Jurkat, Clone E6-1 (cell line): ENCODE measurements at places on chromosomes 3 and 15.

DNA sequence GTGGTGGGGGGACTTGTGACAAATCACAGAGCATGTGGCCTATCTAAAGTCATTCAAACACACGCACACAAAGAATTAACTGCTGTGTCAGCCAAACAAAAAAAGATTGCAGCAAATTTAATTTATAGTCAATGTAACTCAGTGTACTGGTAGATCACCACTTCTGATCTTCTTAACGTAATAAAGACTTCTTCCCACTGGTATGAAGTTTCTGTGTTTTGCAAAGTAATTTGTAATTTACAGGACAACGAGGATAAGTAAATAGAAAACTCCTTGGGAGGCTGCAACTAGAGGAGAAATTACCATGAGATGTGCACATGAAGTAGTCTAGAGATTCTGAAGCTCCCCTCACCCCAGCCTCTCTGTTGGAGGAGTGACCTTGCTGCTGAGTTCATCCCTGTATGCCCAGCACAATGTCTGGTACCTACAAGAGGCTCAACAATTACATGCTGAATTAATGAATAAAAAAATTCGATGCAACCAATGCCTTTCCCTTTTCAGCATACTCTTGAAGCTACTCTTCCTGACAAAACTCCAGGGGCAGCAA lies 207.3 kb downstream of the ARRDC4 start:
- no peak for DNase-seq

DNA sequence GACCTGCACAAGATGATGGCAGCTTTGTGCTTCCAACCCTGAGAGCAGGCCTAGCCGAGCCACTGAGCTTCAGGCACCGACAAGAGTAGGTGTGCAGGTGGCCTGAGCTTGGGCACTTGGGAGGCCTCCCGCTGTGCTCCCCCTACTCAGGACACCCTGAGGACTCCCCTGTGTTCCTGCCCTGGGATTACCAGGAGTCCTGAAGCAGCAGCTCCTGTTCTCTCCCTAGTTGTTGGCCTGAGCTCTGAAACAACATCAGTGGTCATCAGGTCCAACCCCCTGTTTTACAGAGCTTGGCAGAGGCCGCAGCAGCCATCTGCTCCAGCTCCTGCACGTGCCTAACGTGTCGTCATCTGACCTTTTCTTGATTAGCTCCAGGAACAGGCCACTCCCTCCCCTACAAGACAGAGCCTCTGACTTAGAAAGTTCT lies 8.0 kb upstream of the MESP2 start:
- no peak for DNase-seq

DNA sequence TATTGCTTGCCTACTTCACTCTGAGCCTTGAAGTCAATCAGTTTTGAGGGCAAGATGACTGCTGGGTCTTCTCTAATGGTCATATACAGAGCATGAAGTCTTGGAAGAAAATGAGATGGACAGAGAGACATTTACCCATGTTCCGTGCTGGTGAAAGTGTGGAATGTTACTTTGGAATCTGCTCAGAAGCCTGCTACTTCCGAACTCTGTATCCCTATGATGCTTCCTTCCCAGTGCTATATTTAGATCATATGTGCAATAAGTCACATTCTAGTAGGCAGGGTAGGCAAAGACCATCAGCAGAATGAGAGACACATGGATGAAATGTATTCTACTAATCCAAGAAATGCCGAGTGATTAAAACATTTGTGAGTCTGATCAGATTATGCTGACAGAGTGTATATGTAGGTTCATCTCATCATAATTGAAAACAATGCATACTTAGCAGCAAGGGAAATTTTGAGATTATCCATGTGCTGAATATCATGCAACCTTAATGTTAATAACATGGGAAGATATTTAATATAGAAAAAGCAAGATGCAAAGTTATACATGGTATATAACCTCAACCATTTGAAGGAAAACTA lies 60.5 kb downstream of the RAB7A start:
- DNase-seq, result no peak

GRCh38 chr3:54138937-54139547 lies 16.7 kb downstream of the CACNA2D3 start:
- no peak for DNase-seq

GRCh38 chr3:177906126-177906511 lies 630.1 kb upstream of the KCNMB2 start:
- no peak for DNase-seq

DNA sequence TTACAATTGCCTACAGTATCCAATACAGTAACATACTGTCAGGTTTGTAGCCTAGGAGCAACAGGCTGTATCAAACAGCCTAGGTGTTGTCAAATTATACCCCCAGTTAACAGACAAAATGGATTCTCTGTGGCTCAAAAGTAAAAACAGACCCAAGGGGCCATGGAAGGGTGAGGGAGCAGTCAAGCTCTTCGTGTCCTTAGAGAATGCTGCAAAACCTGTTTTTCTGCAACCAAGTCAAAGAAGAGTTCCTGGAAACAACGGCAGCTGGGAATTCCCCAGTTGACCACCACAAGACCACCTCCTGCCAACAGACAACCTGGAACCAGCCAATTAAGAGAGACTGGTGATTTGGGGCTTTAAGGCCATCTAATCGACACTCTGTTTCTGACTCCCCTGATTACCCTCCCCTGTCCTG lies 11.1 kb upstream of the THUMPD3 start:
- DNase-seq, result no peak

GRCh38 chr3:23202921-23203707 lies at the start of gene UBE2E2:
UBE2E2 (plus strand) TSS chr3:23203327.
- DNase-seq, result peak; percentile 50

DNA sequence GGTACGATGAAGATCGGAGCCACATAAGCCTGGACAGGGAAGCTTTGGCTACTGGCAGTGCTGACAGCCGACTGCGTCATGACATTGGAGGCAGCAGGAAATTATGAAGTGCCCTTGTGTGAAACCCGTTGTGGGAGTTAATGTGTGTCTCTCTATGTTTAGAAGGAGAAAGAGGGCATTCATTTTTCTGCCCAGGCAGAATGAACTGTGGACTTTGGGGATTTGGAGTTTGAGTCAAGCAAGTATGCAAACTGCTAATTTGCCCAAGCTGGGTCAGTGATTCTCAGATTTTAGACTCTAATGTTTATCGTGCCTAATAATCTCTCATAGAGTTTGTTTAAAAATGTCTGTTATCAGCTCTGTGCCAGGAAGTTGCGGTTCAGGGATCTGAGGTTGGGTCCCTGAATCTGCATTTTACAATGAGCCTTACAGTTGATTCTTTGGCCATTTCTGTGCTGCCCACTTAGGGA lies 5.6 kb downstream of the CTXND1 start:
- no peak for DNase-seq

GRCh38 chr3:22907161-22907780 lies 295.9 kb upstream of the UBE2E2 start:
- DNase-seq, result no peak

GRCh38 chr3:11238880-11239279 lies 33.3 kb upstream of the ATG7 start:
- no peak for DNase-seq

DNA sequence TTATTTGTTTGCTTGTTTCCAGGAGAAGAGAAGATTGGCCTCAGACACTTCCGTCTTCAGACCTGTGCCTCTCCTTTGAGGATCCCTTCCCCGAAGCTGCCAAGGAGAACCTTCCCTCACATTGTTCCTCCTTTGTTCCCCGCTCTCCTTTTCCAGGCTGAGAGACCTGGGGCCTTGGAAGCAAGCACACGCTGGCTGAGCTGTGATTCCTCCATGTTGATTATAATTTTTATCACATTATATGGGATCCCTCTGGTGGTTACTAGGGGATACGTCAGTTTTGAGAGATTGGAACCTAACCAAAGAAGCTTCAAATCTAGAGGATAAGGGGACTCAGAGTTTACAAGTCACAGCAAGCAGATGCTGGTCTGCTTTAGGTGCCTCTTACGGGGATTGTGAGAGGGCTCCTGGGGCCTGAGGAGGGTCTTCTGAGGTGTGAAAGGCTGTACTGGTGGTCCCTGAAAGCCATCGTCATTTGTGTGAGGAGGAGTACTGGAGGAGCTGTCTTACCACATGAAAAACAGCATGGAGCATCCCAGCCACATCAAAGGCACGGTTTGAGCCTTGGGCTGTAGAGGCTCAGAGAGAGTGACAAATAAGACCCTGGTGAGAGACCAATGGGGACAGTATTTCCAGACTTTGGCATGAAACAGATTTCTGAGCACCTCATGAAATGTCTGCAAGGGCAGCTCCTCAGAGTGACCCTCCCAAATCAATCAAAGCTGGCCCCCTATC lies 760.1 kb upstream of the CFAP20DC start:
- DNase-seq, result peak; percentile 79

DNA sequence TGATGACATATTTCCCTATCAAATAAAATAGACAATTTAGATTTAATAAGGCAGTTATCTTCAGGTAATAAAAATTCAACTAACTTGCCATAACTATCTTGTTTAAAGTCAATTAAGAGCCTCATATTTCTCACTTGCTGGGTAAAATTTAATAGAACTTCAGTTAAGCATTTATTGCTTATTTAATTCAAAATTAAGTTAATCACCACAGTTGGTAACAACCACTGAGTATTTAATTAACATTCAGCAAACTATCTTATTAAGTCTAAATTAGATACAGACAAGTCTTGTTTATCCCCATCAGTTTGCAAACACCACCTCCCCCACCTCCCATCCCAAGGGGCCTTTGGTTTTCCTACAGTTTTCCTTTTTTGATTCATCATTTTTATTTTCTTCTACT lies 14.7 kb downstream of the LPP start:
- DNase-seq, result no peak

DNA sequence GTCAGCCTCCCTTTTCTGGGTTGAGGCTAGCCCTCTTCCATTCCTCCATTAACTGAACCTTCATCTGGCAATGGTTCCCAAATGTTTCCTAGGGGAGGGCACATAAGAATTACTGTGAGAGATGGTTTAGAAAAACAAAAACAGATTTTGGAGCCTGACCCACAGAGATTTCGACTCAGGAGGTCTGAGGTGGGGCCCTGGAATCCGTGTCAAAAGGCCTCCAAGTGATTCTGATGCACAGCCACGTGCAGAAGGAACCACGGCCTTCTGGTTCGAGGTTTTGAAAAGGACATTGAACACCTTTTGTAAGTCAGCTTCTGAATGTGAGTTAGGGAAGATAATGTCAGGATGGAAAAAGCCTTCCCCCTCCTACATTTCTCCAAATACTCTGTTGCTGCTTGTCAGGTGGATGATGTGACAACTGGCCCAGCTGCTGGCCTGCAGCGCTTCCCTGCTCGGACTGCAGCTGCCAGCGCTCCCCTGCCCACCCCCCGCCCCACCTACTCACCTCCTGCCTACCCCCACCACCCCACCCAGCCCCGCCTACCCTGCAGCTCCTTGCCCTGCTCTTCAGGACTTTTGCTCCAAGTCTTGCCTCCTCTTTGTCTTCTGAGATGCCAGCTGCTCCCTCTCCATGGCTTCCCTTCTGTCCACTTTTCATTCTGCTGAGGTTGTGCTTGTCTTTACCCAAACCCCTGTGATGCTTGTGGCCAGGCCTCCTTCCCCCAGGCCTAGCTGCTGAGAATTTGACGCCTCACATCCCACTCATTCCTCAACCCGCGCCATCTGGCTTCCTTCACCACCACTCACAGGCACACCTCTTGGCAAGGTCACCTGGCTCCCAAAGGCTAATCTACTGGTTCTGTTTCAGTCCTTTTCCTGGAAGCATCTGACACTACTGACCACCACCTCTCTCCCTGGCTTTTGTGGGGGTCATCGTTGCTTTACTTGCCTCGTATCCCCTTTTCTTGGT lies 6.6 kb downstream of the EHD4 start:
- DNase-seq, result no peak

DNA sequence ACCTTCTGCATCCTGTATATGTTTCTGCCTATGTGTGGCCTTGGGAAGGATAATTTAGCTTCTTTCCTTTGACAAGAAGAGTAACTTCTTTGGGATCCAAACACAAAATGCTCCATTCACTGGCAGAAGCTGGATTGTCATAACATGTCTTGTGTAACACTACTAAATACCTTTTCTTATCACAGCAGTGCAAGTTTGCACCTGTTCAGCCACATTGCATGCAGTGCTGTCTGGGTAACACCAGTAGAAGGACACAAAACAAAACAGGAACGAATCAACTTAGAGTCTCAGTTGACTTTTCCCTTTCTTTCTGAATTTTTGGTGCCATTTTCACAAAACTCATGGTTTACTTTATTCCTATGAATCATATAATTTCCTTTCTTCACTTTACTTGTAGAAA lies 43.6 kb upstream of the TNIK start:
- no peak for DNase-seq

DNA sequence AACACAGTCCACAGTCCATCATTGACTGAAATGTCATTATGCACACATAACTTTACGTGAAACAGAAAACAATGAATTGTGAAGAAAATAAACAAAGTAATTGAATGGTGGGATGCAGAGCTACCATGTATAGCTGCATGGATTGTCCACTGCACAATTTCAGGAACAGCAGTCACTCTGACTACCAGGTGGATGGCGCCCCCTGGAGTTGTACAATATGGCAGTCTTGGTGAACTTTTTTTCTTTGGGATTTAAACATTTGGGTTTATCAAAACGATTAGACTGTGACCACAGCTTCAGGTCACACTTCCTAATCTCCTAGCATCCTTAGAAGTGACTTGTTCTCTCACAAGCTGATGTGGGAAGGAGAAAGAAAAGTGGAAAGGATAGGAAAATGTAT lies 48.9 kb upstream of the TCF12 start:
- peak; percentile 67 for DNase-seq

DNA sequence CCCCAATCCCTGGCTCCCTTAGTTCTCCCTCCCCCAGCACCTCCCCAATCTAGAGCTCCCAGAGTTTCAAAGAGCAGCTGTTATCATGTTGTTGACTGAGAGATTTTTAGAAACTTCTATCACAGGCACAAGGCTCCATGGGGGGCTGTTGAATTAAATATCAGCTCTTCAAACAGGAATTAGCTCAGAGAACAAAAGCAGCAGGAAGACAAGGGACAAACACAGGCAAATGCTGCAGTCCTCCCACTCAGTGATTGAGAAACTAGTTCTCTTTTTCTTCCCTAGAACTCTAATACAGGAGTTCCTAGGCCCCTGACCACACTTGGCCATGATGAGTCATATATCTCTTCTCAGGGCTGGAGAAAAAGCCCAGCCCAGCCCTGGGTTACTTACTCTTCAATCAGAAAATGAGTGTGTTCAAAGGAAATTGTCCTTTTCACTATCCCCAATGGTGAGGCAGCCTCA lies 262.1 kb downstream of the IGSF11 start:
- no peak for DNase-seq

- DNase-seq, result no peak
Observed at GRCh38 chr3:120495809-120496208, 45.0 kb upstream of the FSTL1 start.

GRCh38 chr3:136708333-136708985 lies 43.7 kb downstream of the STAG1 start:
- DNase-seq, result no peak

- peak; percentile 63 for DNase-seq
Observed at GRCh38 chr3:39147711-39148434, 5.5 kb downstream of the CSRNP1 start.

DNA sequence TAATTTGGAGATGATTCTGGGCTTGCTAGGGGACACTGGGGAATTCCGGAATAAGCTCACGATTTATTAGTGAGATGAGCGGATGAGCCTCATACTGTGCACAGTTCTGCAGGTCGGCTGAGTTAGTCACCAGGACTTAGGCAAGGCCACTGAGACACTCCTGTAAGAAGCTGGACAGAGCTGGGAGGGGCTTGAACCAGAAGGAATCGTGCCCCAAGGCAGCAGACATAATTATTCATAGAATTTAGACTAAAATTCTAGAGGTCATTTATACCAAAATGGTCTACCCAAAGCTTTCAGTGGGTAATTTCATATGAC lies 121.4 kb downstream of the VGLL4 start:
- no peak for DNase-seq

- no peak for DNase-seq
Observed at GRCh38 chr15:96102631-96103030, 227.9 kb upstream of the NR2F2 start.
